HS-5 (cell line): ENCODE measurements at places on chromosomes 2 and 18.

GRCh38 chr18:10995550-10995949 lies 153.8 kb downstream of the PIEZO2 start:
- DNase-seq = no peak

DNA sequence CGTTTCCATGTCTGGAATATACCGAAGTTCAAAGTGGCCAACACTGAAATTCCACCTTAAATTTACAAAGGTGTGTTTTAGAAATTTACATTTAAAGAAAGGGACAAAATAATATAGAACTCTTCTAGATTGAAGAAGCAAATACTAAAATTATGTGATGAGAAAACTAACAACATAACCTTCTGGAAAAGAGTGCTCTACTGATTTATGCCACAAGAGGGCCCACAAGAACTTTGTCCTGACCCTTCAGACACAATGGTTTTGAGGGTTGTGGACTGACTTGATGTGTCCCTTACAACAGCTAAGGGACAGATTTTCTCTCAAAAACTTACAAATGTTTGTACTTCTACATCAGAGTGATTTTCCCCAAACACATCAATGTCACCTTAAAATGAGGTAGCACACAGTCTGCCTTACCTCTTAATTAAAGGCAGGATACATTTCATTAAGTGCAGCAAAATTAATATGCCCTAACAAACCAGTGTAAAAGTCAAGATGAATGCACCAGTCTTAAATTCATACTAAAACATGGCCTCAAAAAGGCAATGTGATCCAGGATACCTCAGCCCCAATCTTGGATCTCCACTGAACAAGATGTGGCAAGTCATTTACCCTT lies 36.2 kb downstream of the EIF2AK3 start:
- DNase-seq = no peak

DNA sequence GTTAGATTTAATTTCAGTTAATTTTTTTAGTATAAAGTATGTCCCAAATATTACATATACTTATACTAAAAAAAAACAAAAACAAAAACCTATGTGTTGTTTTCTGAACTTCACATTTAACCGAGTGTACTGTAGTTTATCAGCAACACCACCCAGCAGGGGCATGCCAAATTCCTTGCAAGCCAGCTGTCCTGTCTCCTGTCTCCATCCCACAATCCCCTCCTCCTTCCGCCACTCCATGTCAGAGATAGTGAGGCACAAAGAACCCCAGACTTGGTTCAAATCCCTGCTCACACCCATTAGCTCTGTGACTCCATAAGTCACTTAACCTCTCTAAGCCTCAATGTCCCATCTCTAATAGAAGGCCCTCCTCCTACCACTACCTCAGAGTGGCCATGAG lies 9.4 kb downstream of the CHST10 start:
- no peak for DNase-seq

- DNase-seq = peak; percentile 49
Observed at GRCh38 chr2:181949047-181949446, 36.6 kb upstream of the PPP1R1C start.

- no peak for DNase-seq
Observed at GRCh38 chr18:24840640-24841039, 380.2 kb downstream of the HRH4 start.

GRCh38 chr2:210203147-210203546 lies 22.1 kb downstream of the ACADL start:
- DNase-seq = no peak

- no peak for DNase-seq
Observed at GRCh38 chr2:31202833-31203232, 14.5 kb downstream of the CAPN14 start.

DNA sequence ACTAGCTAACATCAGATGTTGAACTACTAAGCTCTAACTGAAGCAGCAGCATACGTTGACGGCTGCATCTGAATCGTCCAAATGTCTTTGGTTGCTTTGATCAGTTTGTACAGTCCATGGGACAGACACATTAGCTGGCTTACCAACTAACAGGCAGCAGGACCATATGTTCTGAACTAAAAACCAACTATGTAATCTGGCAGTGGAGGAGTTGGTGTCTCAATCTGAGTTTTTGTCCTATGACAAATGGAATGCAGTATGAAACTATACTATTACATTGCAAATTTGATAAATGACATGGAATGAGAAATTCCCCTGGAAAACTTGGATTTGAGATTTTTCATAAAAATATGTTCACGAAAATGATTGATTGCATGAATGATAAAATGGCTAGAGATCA lies 79.5 kb downstream of the EPHA4 start:
- peak; percentile 47 for DNase-seq

- no peak for DNase-seq
Observed at GRCh38 chr2:144548088-144548487, 28.2 kb upstream of the ZEB2 start.

- DNase-seq = no peak
Observed at GRCh38 chr18:79200546-79201268, 131.5 kb downstream of the ATP9B start.

DNA sequence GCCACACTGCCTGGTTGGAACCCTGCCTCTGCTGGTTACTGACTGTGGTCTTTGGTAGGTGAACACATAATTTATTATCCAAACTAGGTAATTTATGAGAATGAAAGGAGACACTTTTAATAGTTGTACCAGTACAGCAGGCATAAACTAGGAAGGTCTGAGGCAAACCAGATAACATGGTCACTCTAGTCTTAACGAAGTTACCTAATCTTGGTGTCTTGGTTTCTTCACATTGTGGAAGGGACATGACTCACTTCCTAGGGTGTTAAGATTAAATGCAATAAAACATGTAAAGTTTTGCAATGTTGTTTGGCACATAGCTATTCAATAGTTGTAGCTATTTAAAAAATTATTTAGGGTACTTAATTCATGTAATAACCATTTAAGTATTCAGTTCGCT lies 23.3 kb downstream of the SPTBN1 start:
- DNase-seq = no peak

- peak; percentile 65 for DNase-seq
Observed at GRCh38 chr2:100610381-100610831, 47.6 kb downstream of the PDCL3 start.

DNA sequence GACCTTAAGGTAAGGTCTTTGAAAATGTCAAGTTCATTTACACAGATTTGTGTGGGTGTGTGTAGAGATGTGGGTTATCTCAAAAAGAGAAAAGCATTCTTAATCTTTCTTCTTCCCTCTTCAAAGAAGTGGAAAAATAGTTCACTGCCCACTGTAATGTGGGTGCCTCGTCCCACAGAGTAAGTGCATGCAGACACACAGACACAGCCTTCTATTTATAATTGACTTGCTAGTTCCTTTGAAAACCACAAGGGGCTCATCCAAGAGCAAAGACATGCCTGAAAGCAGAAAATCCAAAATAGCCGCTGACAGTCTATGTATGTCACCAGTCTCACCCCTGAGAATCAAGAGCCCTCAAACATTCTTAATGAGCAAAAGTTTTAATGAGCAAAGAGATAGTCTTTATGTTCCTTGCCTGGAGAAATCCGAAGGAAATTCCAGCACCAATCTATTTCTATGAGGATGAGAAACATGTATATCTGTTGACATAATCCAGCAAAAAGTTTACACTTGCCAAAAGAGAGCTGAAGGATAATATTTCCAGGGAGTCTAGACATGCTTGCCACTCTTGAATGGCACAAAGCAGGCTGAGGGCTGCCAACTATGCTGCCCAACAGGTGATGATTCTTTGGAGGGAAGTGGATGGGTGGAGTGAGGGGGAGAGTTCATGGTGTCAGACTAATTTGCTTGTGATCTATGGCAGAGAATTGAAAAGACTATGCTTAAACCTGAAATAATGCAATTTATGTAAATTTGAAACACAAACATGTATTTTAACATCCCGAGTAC lies 93.9 kb downstream of the ACVR1 start:
- DNase-seq = no peak

GRCh38 chr2:46778511-46778910 lies 137.1 kb downstream of the MCFD2 start:
- DNase-seq = no peak

GRCh38 chr18:48340560-48340959 lies 68.6 kb downstream of the ZBTB7C start:
- no peak for DNase-seq

DNA sequence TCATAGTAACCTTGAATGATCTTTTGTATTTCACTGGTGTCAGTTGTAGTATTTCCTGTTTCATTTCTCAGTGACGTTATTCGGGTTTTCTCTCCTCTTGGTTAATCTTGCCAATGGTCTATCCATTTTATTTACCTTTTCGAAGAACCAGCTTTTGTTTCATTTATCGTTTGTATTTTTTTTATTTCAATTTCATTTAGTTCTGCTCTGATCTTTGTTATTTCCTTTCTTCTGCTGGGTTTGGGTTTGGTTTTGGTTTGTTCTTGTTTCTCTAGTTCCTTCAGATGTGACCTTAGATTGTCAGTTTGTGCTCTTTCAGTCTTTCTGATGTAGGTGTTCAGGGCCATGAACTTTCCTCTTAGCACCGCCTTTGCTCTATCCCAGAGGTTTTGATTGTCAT lies 36.7 kb downstream of the SP140 start:
- no peak for DNase-seq

- peak; percentile 15 for DNase-seq
Observed at GRCh38 chr2:61328707-61329251, 142.1 kb downstream of the USP34 start.

DNA sequence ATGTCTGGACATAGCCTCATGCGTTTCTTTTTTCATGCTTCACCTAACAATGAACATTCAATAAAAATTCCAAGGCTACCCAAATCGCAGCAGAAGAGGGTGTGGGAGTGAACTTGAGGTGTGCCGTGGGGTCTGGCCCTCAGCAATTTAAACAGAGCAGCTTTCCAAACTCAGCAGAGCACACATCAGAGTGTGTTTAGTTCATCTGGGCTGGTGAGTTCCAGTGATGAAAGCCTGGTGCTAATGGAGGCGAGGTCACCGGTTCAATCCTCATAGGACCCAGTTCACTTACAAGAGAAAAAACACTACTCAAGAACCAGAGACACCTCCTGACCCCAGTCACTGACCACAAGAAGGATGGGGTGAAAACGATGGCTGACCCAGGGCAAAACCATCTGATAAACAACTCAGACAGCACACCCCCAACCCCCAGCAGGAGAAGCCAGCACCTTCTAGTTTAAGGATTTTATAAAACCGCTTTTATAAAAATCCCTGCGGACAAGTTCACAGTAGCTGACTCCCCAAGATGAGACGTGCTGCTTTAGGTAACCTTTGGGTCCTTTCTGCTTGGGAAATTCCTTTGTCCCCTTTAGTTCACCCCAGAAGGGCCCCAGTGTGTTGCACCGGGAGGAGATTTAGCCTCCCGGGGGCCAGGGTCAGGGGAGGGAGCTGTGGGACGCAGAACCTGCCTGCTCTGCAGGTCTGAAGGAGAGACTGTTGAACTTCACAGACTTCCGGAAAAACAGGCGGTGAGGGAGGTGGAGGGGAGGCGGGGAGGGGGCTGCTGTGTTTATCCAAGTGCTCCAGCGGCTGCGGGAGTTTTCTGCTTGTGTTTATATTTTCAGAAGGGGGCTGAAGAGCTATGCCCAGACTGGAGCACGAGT lies 152.7 kb upstream of the SOX11 start:
- no peak for DNase-seq

DNA sequence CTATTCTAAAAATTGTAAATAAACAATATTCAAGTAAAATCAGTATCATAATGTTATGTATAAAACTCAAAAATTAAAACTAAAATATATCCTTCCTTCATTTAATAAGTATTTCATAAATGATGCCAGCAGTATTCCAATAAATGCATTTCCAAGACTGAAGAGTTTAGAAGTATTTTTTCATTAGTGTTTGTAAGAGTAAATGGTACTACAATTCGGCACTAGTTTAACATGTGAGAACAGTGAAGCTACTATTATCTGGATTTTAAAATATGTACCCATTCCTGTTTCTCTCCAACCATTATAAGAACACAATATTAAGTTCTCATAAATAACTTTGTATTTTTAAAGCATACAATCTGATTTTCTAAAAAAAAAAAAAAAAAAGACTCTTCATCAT lies 3.3 kb downstream of the BAZ2B start:
- no peak for DNase-seq

DNA sequence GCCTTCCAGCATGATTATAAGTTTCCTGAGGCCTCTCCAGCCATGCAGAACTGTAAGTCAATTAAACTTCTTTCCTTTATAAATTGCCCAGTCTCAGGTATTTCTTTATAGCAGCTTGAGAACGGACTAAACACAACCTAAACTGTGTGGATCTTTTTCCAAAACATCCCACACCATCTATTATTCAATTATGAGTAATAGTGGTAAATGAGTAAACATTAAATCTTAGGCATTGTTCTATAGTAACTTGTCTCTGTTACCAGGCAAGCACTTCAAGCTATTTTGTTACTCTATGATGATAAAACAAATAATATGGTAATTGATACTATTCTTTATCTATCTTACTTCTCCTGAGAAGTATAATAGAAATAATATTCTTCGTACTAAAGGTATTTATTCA lies 536.9 kb upstream of the CHAC2 start:
- DNase-seq = no peak

DNA sequence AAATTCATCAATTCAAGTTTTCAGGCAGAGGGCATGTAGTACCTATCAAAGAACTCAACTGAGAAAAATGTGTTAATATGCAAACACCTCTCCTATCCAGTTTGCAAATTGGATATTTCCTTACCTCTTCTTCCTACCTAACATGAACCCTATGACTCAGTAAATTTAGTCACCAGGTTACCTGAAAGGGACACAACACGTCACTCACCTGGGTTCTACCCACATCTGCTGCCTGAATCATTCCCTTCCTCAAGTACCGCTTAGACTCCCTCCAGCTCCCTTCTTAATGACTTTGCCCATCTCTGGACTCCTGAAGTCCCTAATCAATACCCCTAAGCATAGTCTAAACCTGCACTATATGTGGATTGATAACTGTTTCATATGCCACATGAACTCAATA lies 10.4 kb downstream of the ANKRD44 start:
- no peak for DNase-seq

DNA sequence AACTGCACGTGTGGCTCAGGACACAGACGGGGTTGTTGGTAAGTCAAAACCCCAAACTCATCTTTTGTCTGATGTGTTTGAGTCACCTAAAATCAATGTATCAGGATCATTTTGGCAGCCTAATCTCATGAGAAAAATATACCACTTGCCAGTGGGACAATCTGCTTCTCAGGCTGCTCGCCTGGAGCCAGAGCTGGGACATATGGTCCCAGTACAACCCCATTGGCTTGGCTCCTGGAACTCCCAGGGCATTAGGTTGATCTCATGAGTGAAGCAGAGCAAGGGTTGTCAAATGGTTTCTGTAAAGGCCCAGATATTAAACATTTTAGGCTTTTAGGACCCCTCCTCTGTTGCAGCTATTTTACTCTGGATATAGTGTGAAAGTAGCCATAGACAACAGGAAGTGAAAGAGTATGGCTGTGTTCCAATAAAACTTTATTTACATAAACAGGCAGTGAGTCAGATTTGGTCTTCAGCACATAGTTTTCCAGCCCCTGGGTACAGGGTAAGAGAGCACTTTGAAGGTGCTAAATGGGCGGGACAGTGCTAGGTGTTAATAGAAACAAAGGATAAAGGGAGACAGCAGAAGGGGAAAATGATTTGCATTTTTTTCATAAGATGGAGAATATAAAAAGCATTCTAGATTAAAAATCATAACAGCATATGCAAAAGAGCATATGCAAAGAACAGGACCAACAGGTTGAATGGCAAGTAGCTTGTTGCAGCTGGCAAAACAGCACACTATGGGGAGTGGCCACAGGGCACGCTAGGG lies 290.8 kb downstream of the KCNS3 start:
- no peak for DNase-seq

- no peak for DNase-seq
Observed at GRCh38 chr2:160702754-160703153, 209.1 kb upstream of the RBMS1 start.
